NCI-H1694 treated with DMSO at 0.1 percent for 48 hours (cell line): ENCODE measurements at places on chromosomes 11 and 22.

DNA sequence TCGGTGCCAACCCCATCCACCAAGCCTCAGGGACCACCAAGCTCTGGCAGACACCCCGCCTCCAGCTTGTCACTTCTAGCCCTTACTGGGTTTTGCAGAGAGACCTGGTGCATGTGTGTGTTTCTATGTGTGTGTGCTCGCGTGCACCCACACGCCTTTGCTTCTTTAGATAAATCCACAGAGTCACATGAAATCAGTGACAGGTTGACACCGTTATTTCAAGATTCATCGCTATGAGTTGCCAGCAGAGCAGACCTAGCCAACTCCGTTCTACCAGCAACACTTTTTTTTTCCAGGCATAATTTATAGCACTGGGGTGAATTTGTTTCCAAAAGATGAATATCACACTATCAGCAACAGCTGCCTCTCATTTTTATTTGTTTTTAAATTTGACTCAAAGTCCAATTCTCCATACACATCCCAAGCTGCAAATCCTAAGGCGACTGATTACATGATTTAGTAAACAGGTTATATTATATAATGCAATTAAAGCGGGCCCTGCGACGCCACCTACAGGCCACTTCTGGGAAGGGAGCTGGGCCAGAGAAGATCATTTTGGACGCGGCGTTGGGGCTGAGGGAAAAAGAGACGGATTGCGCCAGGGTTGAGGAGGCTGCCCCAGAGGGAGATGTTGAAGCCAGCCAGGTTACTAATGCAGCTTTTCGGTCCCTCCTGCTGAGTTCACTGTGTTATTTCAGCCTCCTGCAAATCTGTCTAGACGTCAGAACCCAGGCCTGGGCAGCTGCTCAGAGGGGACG, 150.5 kb downstream of the FEZ1 start:
- DNase-seq: peak; percentile 32

DNA sequence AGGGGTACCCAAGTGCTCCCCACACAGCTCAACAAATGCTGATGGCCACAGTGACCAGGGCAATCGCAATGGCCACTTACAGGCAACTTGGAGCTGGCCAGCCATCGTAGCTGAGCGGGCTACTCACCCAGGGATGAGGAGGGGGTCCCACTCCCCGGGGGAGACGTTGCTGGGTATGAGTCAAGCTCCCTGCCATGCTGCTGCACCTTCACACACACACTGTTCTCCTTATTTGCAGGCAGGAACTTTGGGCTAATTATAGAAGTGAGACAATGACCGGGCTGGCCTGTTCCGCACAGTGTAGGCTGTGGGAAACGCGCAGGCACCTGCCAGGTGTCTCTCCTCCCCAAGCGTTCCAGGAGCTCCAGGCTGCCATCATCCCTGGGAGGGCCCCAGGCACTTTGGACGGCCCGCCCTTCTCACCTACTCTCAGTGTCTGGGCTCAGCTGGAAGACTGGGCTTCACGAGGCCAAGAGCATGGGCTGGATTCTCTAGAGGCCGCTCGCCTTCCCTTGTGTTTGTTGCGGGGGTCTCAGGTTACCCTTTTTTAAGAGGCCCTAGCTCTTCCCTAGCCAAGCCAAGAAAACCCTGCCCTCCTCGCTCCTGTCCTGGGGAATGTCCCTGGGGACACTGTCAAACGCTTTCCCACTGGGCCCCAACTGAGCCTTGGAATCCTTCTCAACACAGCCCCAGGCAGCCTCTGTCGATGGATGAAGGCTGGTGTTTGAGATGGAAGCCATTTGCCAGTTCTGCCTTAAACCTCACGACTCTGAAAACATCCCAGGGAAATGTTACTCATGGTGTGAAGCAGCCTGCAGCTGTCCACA, 73.0 kb downstream of the RTL6 start:
- DNase-seq: no peak

DNA sequence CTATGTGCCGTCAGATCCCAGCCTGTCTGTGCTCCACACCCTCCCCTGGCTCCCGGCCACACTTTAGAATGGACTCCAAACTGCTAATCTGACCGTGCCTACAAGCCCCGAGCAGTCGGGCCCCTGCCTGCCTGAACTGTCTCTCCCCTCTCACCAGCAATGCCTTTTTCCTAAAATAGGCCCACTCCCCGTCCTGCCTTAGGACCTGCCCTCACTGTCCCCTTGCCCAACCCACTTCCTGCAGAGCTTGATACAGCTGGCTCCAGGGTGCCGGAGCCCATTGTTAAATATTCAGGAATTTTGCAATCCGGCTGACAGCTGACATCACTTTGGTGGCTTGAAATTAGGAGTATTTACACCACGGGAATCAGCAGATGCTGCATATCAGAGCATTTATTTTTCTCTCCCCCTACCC, 21.4 kb downstream of the MN1 start:
- DNase-seq: no peak

GRCh38 chr22:49193901-49194465, 633.7 kb downstream of the BRD1 start:
- no peak for DNase-seq
